Uterus (tissue), 4 donors: ENCODE measurements at places on chromosomes 16 and 17.

- DNase-seq = no peak
These were observed 6.1 kb upstream of the SPN start for GRCh38 chr16:29656688-29657523.

DNA sequence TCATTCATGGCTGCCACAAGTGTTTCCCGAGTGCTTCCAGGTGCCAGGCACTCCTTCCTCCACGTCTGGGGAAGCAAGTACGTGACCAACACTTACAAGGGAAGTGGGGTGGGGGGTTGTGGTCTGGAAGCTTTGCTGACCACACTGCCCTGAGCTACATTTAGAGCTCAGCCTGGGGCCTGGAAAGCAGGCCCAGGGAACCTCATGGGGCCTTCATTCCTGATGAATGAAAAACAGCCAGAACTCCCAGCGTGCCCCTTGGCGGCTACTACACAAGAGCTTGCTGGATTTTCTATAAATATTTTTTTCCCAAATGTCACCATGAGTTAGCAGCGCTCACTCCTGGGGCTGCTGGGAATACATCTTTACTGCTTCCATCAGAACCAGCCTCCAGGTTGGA lies 73.3 kb downstream of the ABCC12 start:
- no peak for DNase-seq

- no peak for DNase-seq
These were observed 28.5 kb downstream of the PRSS54 start for GRCh38 chr16:58266336-58266735.

DNA sequence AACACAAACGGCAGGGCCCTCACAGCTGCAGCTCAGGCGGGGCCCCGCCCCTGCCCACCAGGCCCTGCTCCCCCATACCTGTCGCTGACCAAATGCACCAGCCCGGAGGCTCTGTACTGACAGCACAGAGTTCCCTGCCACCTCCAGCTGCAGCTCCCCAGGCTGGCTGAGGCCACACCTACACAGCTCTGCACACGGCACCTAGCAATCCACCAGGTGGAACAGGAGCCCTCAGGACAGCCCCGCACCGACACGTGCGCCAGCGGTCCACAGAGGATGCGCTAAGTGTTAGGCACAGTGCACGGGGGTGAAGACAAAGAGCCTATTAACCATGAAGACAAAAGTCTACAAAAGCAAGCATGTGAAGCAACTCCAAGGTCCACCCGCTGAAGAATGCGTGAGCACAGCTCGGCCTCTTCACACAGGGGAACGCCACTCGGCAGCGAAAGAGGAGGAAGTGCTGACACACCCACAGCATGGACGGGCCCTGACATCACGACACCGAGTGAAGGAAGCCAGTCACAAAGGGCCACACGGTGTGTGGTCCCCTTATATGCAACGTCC lies 5.4 kb downstream of the ZCCHC14 start:
- no peak for DNase-seq

- DNase-seq = no peak
These were observed 34.5 kb downstream of the MAP1LC3B start for GRCh38 chr16:87426423-87427215.

DNA sequence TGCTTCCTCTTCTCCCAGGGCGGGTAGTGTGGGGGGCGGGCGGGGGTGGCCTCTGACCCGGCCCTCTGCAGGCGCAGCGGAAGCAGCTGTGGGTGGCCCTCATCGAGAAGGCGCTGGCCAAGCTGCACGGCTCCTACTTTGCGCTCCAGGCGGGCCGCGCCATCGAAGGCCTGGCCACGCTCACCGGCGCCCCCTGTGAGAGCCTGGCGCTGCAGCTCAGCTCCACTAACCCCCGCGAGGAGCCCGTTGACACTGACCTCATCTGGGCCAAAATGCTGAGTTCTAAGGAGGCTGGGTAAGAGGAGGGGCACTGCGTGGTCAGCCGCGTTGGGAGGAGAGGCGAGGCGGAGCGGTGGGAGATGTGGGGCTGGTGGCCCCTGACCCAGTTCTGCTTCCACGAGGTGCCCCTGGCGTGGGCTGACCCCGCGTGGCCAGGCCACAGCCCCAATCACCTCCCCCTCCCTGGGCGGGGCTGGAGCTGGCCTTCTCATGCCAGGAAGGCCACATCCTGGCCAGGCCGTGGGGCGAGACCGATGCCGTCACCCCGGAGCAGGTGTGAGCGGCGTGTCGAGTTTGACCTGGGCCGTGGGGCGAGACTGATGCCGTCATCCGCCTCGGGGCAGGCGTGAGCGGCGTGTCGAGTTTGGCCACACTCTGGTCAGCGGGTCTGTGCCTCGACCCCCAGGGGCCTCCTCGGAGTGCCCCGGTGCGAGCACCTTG lies 10.5 kb upstream of the PRR35 start:
- DNase-seq = no peak

DNA sequence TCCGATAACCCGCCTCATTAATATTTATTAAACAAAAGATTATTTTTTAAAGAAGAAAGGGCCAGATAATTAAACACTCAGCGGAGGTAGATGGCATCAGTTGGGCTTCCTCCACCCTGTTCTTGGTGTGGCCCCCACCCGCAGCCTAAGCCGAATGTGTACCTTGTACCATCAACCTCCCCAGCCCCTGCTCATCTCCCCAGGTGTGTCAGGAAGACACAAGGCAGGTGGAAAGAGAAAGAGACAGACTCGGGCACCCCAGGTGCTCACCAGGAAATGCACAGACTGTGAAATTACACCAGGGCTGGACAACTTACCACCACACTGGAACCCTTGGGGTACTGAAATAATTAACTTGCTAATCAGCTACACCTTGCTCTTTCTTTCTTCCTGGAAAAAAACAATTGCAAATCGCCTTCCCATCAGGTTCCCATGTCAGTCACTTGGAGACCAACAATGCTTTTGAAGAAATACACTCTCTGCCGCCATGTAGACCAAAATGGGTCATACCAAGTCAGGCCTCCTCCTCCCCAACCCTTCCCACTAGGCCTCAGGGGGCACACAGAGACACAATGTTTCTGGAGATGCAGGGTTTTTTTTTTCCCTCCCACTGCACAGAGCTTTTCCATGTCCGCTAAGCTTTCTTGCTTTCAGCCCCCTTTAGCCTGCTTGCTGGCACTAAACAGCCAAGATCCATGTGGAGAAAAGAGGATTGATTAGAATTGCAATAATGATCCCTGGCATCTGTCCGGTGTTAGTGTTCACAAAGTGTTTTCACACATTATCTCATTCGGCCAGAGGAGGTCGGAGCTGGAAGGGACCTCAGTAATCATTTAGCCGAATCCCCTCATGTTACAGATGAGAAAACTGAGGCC lies 8.6 kb upstream of the LHX1 start:
- DNase-seq = no peak

DNA sequence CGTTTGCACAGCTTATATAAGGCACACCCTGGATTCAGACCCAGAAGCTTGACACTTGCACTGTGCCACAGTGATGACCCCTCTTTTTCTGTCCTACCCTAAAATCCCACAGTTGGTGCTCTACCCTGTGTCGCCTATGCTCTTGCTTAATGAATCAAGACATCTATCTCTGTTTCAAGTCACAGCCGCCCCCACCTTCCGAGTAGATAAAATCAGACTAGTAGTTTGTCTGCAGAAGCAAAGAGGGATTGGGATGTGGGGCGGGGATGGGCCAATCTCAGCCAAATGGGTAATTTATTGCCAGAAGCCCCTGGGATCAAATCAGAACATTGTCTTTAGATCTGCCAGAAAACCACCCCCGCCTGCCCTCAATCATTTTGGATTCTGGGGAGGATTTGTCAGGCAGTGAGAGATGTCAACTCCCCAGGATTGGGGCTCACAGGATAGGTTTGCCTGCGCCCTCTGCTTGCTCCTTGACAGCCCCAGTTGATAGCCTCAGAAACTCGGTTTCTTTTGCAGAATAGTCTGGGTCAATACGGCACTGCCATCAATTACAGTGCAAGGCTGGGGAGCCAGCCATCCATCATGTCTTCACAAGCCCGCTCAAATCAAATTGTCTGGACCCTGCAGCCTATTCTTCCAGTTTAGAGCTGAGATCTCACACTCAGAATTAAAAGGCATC lies 520.8 kb downstream of the GRIN2A start:
- DNase-seq = no peak

GRCh38 chr16:85185303-85186100 lies 73.2 kb upstream of the CIBAR2 start:
- DNase-seq = no peak

DNA sequence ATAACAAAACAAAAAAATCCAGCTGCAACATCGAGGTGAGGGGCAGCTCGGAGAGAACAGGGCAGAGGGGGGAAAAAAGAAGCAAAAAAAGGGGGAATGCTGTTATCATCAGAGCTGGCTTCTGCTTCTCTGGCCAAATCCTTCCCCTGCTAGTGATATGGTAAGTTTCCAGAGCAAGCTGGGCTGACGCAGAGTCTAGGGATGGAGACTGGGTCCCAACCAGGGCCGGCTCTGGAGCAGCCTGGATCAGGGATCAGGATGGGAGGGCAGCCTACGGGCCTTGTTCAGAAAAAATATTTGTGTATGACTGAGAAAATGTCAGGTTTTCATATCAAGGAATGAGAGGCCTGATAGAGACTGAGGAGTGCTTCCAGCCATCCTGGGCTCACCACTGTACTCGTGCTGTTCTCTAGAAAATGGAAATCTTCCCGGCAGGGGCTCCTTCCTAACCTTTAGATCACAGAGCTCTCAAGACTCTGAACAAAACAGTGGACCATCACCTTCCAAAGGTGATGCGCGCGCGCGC lies 726 bp upstream of the C1QTNF1 start:
- DNase-seq = no peak

- no peak for DNase-seq
These were observed 43.1 kb downstream of the GLG1 start for GRCh38 chr16:74563828-74564263.

DNA sequence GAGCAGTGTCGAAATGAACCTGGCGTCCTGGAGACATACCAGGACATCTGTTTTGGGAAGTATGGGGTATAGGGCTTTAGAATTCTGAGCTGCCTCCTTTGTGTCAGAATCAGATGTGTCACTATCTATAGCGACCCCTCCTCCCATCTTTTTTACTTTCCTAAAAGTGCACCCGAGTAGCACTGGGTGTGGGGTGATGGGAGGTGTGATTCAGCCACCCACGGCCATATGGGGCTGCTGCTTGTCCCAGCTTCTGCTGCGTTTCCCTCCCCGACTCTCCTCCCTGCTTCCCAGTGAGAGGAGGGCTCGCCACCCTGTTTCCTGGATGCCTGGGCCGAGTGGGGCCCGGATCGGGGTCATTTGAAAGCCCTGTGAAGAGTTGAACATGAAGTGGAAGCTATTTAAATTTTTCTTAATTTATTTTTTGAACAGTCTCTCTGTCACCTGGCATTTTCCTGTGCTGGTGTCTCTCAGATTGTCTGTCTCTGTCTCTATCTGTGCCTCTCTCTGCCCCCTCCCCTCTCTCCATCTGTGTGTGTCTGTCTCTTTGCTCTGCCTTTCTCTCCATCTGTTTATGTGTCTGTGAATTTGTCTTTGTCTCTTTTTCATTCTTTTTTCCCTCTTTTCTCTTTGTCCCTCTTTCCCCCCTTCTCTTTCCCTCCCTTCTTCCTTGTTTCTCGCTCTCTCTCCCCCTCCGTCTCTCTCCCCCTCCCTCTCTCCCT lies 638.8 kb upstream of the EEF2KMT start:
- no peak for DNase-seq

DNA sequence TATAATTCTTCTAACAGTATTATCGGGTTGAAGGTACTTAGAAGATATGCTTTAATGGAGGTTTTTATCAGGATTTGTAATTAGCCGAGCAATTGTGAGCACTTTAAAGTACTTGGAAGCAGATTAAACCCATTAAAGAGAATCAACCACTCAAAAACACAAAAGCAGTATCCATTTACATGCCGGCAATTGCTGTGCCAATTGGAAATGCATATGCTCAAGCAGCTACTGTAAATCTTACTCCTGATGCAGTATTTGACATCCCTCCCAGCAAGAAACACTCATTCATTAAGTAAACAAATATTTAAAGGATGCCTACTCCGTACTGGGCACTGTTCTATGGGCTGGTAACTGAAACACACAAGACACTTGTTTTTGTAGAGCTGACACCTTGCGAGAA lies 11.4 kb upstream of the CCL1 start:
- no peak for DNase-seq

- no peak for DNase-seq
These were observed 43.5 kb downstream of the CYB561 start for GRCh38 chr17:63402431-63403212.

DNA sequence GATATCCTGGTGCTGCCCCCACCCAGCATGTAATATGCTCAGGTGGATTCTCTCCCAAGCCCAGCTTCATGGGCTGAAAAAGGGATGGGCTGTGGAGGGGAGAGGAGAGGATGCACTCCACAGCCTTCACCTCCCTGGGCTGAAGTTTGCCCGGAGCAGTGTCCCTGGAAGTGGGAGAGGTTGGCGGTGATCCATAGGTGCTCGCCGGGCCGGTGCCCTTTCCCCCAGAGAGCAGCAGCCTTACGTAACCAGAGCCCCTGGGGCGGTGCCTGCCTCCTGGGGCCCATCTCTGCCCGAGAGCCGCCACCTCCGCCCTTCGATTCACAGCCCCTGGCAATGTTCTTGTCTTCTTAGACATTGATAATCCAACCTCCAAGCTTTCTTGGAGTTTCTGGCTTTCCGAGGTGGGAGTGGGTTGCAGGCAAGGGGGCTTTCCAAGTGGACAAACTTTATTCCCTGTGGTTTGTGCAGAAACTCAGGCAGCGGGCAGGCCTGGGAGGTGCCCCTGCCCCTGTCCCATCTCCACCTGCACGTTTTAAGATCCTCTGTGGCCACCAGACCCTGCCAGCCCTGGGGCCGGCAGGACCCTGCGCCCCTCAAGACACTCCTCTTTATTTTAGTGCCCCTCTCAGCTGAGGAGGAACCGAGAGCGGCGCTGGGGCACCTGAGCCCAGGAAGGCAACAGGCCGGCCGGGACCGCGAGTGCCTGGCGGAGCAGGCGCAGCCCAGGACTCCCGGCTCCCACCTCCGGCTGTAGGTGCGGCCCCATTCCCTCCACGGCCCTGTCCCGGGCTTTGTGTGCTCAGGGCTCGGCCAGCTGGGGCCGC lies 3.1 kb upstream of the WDR90 start:
- DNase-seq = no peak

DNA sequence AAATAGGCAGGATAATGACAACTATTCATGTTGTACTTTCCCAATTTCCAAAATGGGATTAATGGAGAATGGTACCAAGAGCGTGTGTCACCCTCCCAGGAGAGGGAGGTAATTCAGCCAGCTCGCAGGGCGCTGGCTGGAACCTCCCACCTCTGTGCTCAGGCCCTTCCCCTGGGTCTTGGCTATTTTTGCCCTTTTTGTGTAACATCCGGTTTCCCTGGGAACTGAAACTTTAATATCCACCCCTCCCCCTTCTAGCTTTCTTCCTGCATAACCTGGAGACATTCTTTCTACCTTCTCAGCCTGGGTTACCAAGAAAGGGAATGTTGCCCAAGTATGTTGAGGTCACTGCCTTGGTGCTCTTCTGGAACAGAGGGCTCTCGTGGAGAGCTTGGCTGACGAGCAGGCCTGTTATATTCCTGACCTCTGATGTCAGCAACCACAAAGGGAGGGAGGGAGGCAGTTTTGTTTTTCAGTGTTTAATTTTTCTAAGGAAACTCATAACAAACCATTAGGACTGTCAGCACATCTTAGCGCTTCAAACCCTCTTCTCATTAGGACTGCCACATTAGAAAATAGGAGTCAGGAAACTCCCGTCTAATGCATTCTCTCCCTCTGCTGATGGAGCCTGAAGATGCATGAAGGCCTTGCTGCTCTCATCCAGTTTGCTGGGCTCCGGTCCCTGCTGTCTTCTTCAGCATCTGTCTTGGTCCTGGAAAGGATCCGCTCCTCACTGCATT lies 25.6 kb downstream of the ITGB3 start:
- DNase-seq = peak; percentile 84

- DNase-seq = peak; percentile 77
These were observed 13.7 kb downstream of the RARA start for GRCh38 chr17:40322358-40323315.
